ENCODE measurements at places on chromosomes 1 and 21. TPM values are rescaled to one million over a fixed set of nuclear protein-coding genes. Genes with fewer than 3 reads are reported as not detected.

- peak; percentile 62 for DNase-seq
Observed at GRCh38 chr1:89545264-89546038, 20.8 kb downstream of the LRRC8B start.

DNA sequence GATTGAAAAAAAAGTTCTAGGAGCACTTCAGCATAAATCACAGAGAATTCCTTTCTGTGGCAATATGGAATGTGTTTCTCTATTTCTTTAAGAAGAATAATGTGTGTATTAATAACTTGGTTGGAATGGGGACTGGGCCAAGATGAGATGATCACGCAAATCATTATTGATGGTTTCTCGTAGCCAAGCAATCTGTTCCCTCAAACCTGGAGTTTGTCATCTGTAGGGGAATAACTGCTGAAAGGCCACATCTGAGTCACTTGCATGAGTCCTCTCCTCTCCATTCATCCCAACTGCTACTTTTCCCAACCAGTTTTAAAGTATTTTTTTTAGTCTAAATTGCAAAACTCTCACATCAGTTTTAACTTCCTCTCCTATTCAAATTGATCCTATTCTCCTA, 480.4 kb downstream of the PLPP3 start:
- DNase-seq, result no peak

DNA sequence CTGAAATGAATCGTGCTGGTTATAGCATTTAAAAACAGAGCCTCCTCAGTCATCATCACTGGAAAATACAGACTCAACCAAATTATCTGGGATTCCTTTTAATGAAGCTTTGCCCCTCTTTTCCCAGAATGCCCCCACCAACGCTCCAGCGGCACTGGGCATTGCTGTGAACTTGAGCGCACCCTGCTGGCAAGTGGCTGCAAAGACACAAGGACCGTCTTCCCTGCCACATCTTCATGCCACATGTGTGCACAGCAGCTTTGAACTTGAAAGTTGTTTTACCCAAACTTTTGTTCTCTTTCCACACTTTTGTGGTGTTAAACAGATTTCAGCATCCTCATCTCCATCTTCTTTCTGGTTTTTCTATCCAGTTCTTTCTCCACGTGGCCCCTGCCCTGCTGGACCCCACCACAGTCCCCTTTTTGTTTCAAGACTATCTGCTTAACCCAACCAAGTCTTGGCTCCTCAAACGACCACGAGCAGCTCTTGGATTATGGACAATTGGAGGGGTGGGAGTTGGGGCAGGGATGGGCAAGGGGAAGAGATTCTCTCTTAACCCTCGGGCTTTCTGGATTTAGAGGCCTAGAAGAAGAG, 12.8 kb upstream of the LMX1A start:
- DNase-seq, result no peak

DNA sequence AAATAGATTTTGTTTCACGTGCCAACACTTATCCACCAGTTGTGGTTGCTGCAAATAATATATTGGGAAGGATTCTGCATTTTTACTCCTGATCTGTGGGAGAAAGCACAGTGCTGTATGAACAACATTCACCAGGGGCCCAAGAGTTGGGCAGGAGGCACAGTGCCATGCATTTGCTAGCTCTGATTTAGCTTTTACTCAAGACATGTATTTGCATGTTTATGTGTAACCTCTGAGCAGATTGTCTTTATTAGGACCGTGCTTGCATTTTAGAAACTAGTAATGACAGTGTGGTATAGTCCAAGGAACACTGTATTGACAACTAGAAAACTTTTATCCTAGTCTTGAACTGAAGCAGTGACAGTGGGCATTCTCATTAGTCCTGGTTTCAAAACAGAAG, 133.9 kb upstream of the B3GALT2 start:
- no peak for DNase-seq

DNA sequence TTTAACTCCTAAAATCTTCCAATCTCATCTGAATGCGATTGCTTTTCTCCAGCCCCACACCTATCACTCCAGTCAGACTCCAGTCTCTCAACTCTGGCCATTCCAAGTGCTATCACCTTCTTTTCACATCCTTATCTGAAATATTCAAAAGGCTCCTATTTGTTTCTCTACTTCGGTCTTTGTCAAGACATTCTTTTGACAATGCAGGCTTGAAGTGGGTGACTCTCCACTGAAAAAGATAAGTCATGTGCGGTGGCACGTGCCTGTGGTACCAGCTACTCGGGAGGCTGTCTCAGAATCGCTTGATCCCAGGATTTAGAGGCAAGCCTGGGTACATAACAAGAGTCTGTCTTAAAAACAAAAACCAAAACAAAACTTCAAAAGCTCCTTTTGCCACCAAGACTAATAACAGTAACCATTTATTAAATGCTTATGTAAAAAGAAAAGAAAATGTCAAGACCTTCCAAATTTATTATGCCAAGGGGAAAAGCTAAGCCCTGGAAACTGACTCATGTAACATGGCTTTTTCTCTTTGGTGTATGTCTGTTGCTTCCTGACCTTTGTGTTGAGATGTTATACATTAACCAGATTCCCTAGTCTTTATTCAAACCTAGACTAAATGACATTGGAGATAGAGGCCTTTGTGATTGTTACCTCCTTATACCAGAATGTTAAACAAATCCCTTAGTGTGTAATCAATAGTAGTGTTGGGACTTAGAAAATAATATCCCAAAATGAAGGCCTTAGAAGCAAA, 3.6 kb downstream of the ALG14 start:
- no peak for DNase-seq

DNA sequence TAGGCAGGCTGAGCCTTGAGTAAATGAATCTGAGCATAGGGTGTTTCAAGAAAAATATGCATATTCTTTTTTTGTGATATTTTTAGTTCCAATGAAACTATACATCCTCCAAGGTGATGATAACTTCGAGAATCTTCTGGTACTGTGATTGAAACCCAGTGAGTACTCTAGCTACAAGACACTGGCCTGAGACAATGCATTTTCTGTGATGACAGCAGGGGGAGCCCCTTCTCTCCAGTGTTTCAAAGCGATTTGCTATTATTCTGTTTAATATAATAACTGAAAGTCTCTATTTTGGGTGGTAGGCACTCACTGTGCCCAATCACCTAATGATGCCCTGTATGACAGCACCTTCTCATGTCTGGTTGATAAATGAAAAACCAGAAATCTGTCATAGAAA, 12.1 kb downstream of the IRF2BP2 start:
- DNase-seq, result peak; percentile 44

DNA sequence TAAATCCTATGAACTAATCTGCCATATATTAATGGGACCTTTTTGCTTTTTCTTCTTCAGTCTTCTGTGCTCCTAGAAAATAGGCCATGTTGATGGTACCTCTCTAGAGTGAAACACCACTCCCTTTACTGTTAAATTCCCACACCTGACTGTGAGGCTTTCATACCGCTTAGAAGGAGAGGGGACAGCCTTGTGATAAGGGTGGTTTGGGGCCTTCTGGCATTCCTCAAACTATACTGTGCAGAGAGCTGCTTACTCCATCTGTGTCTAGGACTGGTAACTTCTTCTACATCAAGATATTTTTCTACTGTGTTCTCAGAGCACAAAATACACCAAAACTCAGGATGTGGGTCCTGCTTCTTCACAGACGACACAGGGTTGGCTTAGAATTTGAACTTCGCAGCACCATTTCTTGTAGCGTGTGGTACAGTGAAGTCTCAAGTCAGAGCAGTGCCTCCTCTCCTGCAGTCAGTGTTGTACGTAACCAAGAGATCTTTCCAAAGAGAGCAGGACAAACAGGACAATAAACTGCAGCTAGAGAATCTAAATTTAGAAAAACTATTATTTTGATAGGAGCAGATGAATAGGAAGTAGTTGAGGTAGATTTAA, 43.8 kb downstream of the MACO1 start:
- no peak for DNase-seq

- no peak for DNase-seq
Observed at GRCh38 chr1:30708361-30708728, 15.0 kb downstream of the MATN1 start.

- DNase-seq, result no peak
Observed at GRCh38 chr1:98565951-98566350, 95.6 kb upstream of the SNX7 start.

- DNase-seq, result no peak
Observed at GRCh38 chr1:218501161-218501560, 156.0 kb downstream of the TGFB2 start.

GRCh38 chr1:35557611-35558373, at the start of gene NCDN:
Gene NCDN, plus strand, starts transcription at chr1:35557799. Its CDS starts 392 bp downstream, at chr1:35558191.
- DNase-seq, result peak; percentile 93

GRCh38 chr21:39845571-39846130, 21.6 kb upstream of the PCP4 start:
- DNase-seq, result no peak

DNA sequence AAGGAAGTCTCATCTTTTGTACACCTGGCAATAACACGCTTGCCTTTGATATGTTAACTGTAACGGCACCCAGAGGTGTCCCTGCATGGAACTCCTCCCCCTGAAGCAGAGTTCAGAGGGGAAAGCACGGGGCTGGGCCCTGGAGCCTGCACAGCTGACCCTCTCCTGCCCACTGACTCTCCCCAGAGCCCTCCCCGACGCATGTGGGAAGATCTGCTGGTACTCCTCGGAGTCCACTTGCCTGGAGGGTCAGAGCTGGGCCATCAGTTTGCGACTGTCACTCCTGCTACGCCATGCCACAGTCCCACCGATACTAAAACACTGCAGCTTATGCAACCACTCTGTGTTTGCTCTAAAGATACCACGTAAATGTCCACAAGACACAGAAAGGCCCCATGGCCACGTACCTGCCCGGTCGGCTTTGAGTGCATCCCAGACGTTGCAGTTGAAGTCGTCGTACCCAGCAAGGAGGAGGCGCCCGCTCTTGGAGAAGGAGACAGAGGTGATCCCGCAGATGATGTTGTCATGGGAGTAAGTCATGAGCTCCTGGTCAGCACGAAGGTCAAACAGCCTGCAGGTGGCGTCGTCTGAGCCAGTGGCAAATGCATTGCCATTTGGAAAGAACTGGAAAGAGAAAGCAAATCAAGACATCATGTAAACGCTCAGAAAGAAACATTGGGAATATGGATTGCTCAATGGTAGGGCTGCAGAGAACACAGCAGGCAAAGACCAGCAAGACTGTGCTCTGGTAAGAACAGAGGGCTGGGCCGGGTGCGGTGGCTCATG, 10.6 kb upstream of the NADK start:
- DNase-seq, result no peak

DNA sequence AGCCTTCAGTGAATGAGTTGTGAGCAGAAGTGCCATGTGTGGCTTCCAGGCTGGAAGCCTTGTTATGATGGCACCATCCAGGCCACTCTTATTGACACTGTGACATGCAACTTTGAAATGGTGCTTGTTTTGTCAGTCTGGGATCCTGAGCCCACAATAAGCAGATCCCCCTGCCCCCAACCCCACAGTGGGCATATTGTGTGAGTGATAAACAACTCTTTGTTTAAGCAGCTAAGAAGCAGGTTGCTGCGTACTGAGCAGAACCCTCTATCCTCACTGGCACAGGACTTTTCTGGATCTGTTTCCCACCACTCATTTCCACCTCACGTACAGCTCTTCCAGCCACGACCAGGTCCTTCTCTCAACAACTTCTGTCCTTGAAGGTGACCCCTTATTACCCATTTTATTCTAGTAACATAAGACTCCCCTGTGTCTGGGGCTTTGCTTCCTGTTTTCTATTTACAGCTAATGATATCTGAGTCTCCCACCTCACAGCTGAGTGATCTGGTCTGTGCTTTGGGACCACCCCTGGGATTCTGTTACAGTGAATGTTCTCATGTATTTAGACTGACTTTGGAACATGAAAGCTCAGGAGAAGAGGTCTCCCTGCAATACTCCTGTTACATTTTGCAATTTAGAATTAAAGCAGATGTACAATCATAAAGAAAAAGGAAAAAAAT, 375.5 kb downstream of the PCP4 start:
- DNase-seq, result no peak

- DNase-seq, result no peak
Observed at GRCh38 chr1:174743654-174744561, 255.8 kb upstream of the CACYBP start.

- no peak for DNase-seq
Observed at GRCh38 chr1:159000625-159001024, 9.1 kb upstream of the IFI16 start.

DNA sequence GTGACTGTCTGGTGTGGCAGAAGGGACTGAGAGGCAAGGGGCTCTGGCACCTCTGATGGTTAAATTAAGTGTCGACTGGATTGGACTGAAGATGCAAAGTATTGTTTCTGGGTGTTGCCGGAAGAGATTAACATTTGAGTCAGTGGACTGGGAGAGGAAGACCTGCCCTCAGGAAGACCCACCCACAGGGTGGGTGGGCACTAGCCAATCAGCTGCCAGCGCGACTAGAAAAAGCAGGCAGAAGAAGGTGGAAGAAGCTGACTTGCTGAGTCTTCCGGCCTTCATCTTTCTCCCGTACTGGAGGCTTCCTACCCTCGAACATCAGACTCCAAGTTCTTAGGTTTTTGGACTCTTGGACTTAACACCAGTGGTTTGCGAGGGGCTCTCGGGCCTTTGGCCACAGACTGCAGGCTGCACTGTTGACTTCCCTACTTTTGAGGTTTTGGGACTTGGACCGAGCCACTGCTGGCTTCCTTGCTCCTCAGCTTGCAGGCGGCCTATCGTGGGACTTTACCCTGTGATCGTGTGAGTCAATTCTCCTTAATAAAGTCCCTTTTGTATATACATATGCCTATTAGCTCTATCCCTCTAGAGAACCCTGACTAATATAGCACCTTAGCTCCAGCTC, 79.6 kb downstream of the KAZN start:
- DNase-seq, result no peak

GRCh38 chr1:117753652-117754051, 147.8 kb downstream of the TENT5C start:
- DNase-seq, result no peak

DNA sequence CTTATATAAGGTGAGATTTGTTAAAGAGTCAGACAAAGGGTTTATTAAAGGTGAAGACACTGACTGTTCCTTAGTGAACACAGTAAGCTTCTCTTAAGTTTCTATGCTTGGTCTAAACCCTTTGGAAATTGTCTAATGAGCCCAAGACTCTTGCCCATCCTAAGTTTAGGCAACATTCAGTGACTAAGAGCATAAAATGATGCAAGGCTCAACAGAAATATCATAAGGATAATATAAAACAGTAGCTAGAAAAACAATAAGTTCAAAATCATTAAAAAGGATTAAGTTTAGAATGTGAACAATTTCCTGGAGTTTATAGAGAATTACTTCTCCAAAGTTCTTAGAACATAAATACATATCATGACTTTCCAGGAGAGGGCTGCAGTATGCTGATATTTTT, 108.9 kb upstream of the PDC start:
- DNase-seq, result no peak

- no peak for DNase-seq
Observed at GRCh38 chr21:15809065-15809464, 79.3 kb downstream of the USP25 start.

- DNase-seq, result no peak
Observed at GRCh38 chr1:7617826-7618225, 153.3 kb upstream of the VAMP3 start.

IFNLR1 gene
- total RNA-seq, result 6.3 TPM

INAVA gene
- 0.88 TPM for total RNA-seq

GOLT1A gene
- not detected for total RNA-seq

IVL gene
- total RNA-seq, result not detected

AJAP1 gene
- not detected for total RNA-seq

CD160 gene
- total RNA-seq, result 0.64 TPM

FCRL4 gene
- total RNA-seq, result not detected

SLC2A5 gene
- not detected for total RNA-seq

TNFRSF9 gene
- 10.8 TPM for total RNA-seq

BRINP2 gene
- not detected for total RNA-seq

C1orf21 gene
- 2.2 TPM for total RNA-seq

GJC2 gene
- total RNA-seq, result 0.16 TPM

NID1 gene
- total RNA-seq, result not detected

All from activated naive CD4-positive, alpha-beta T cell treated with anti-CD3 and anti-CD28 coated beads, Interleukin-2, amount 50 U/mL, for 72 hours (primary cell).